ENCODE measurements at places on chromosomes 2 and 18.

DNA sequence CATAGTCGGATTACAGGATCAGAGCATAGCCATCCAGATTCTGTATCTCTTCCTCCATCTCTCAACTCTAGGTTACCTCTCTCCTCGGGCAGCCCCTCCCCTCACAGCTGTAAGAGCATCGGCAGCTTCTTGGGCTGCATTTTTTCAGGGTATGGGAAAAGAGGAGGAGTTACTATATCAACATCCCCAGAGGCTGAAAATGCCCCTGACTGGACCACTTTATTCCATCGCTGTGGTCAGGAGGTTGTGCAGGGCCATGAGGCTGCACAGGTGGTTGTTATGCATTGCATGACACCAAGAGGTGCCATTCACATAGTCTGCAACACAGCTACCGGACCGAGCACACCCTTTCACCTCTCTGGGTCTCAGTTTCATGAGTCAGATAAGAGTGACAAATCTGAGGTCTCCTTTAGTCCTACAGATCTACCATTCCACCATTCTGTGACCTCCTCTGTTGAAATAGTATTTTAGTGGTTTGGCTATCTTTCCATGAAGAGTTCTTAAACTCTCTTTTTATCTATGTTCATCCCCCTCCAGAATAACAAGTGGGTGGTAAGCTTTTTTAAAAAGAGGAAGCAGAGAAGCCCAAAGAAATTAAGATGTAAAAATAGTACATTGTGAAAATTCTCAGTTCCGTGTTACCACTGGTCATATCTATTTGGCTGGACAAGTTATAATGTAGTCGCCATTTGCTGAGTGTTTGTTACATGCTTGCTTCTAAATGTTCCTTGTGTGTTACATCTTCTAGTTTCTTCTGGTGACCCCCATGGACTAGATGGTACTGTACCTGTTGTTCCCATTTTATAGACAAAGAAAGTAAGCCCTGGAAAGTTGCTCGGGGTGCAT is 56.6 kb upstream of the SLC1A4 start:
- no peak for DNase-seq

GRCh38 chr2:97840198-97840597 is 126.8 kb downstream of the ZAP70 start:
- no peak for DNase-seq

- DNase-seq: no peak
Observed at GRCh38 chr18:70931942-70932814, 643.3 kb downstream of the SOCS6 start.

GRCh38 chr2:29367986-29368658 is 252.9 kb downstream of the CLIP4 start:
- DNase-seq: no peak

DNA sequence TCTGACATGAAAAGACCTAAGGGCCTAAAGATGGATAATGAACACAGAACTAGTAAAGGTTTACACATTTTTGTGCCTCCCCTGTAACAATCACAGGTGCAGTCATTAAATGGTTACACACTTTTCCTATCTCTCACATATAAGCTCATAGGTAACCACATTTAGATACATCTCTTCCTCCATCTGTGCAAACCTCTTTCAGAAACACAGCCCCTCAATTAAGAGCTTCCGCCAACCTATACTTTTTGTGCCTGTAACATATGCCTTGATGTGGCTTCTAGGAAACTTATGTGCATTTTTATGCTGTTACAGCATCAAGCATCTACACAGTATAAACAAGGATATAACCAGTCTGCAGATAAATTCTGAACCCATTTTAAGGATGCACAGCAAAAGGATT is 643.3 kb downstream of the BCL11A start:
- DNase-seq: no peak

GRCh38 chr18:67672155-67672554 is 155.6 kb upstream of the DSEL start:
- no peak for DNase-seq

DNA sequence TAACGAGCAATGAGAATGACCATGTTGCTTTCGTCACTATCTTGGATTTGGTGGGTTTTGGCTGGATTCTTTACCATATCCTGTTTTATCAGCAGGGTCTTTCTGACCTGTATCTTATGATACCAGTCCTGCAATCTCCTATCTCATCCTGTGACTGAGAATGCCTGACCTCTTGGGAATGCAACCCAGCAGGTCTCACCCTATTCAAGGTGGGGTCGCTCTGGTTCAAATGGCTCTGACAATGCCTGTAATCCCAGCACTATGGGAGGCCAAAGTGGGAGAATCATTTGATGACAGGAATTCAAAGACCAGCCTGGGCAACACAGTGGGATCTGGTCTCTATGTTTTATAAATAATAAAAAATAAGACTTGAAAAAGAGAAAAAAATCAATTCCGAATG is 173.5 kb downstream of the ACTR3 start:
- DNase-seq: no peak

- no peak for DNase-seq
Observed at GRCh38 chr2:237863102-237863511, 3.7 kb downstream of the RAMP1 start.

DNA sequence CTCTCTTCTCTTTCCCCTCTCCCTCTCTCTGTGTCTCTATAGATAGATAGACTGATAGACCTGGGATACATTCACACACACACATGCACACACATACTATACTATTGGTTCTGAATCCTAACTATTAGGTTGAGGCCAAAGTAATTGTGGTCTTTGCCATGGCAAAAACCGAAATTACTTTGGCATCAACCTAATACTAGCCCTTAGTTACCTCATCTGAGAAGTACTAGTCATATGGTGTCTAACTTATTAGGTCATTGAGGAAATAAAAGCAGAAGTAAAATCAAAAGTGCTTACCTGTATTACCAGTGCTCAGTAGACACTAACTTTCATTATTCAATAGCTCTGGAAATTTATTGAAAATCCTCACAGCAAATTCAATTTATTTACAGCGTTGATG is 451.5 kb downstream of the EPHA4 start:
- DNase-seq: no peak

- DNase-seq: no peak
Observed at GRCh38 chr2:239913636-239914417, 111.3 kb downstream of the NDUFA10 start.

DNA sequence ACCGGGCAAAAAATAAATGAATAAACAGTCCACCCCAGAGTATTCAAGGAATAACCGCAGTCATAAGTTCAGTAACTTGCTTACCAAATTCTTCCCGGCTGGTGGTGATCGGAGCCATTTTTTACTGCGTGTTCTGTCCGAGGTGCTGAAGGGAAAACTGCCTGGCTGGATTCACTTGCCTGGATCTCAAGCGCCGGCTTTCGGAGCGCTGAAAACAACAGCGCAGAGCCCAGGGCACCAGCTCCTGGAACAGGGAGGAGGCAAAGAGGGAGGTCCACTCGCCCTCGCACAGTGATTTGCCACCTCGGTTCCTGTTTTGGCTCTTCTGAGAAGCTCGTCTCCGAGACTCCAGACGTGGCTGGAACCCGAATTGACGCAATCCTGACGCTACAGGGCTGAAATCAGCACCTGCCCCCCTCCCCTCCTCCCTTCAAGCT is at the start of gene SYT4:
Gene SYT4, minus strand, starts transcription at position 327 of the 437 bp plus-strand sequence. Its CDS starts 209 bp downstream, at position 118.
- no peak for DNase-seq

DNA sequence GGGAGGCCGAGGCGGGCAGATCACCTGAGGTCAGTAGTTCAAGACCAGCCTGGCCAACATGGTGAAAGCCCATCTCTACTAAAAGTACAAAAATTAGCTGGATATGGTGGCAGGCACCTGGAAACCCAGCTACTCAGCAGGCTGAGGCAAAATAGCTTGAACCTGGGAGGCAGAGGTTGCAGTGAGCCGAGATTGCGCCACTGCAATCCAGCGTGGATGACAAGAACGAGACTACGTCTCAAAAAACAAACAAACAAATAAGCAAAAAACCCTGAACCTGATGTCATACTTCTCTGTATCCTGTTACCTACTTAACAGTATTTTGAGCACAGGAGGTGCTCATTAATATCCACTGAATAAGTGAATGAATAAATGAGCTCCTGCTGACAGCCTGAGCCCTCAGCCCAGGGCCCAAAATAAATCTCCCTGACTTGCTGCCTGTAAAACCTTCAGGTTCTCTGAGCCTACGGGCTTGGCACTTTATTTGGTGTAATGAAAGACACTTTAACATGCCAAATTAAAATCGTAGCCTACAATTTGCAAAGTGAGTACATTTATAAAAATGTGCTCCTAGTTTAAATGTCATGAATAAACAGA is 215.1 kb downstream of the ZNF385B start:
- DNase-seq: no peak

- no peak for DNase-seq
Observed at GRCh38 chr2:12304564-12305171, 412.1 kb upstream of the TRIB2 start.

DNA sequence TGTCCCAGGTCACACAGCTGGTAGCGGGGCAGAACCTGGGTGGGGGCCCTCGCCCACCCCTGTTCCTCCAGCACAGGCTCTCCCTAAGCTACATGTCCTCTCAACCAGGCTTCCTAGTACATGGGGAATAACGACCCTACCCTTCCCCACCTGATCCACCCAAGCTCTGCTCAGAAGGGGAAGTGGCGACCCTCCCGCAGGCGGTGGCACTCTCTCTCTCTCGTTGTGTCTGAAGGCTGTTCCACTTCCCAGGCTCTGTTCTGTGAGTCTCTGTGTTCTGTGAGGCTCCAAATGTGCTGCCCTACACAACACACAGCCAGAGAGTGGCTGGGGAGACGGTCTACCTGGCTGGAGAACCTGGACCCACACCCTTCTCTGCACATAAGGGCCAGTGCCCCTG is 135.8 kb downstream of the COPS8 start:
- DNase-seq: no peak

DNA sequence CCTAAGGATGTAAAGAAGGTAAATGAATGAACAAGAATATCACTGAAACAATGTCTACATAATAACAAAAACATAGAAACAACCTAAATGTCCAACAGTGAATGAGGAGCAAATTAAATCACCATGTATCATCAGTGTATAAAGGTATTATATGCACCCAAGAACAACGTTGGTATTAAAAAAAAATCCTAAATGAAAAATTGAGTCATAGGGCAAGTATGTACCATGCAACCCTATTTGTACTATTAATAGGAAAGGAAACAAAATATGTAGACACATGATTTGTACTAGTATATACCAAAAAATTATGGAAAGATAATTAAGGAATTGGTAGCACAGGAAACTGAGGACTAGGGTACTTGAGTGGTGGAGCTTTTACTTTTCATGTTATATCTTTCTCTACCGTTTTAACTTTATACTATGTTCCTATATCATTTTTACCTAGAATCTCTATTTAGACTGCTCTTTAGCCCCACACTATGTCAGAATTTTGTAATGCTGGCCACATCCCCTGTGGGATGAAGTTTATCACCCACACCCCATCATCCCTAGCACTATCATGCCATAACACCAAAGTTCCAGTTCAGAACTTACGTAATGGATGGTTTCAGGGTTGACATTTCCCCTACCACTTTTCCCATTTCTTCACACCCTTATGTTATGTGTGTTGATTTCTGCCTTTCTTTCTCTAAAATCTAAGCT is 25.6 kb downstream of the IKZF2 start:
- no peak for DNase-seq

GRCh38 chr2:238513346-238513745 is 86.6 kb downstream of the ASB1 start:
- no peak for DNase-seq

- DNase-seq: no peak
Observed at GRCh38 chr2:143533846-143534245, 404.6 kb downstream of the ARHGAP15 start.

DNA sequence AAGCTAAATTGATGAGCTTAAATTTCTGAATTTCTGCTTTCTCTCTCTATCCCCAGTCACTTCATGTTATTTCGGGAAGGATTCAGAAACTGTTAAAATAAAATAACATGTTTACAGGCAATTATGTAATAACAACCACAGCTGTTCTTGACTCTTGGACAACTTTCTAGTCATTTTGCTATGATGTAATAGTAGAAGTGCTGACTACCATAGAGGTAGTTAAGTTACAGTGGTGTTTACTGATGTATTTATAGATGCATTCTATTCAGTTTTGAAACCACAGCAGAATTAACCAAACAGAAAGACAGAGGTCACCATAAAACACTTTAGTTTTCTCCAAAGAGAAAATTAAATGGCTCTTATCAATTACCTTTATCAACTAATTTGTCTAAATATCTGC is 1292.0 kb upstream of the CHAC2 start:
- no peak for DNase-seq

DNA sequence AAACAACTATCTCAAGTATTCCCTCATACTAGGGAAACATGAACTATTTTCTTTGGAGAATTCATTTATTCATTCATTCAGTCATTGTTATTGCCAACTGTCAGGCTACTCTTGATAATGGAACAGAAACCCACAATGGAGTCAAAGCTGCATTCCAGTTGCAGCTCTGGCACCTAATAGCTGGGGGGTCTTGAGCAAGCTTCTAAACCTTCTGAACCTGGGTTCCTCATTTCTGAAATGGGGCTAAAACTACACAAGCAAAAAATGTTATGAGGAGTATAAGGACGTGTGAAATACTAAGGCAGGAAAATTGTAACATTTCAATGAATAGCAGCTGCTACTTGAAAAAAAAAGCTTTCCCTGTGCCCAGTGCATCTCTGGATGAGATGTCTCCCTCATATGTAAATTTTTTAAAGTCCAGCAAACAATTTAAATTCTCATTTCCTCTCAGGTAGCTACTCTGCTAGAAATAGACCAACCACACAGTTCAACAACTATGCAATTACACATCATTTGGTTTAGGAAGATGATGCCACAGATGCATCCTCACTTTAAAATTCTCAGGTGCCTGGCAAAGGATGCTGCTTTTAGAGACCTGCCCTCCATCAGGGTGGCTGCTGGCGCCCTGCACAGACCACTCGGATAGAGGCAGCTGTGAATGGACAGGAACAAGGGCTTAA is 38.5 kb downstream of the SPRED2 start:
- DNase-seq: no peak

- no peak for DNase-seq
Observed at GRCh38 chr2:232486558-232487384, 863 bp downstream of the ECEL1 start.

DNA sequence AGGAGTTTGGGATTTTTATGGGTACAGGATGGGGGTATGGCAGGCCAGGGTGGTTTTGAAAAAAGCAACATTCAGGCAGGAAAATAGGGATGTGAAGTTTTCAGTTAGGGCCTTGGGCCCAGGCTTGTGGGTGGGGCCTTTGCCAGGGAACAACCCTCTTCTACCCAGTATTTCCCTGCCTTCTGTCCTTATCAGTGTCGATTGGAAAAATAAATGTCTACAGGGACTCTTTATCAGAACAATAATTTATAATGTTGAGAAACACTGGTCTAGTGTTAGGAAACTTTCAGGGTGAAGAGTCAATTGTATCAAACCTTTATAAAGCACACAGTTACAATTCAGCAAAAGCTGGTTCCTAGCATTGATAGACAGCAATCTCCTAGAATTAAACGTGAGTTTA is 214.1 kb upstream of the NABP1 start:
- no peak for DNase-seq

Data from activated T-helper 1 cell treated with anti-CD3 and anti-CD28 coated beads, Interleukin-2, amount 50 U/mL, for 16 hours (primary cell).